Hematopoietic multipotent progenitor cell treated with erythropoietin and hydrocortisone succinate and interleukin-3 and kit ligand, for 8 days (in vitro differentiated cells): ENCODE measurements at places on chromosomes 6 and 20.
A peak's percentile ranks its signal among the peaks of the same experiment; 100 is the strongest.

DNA sequence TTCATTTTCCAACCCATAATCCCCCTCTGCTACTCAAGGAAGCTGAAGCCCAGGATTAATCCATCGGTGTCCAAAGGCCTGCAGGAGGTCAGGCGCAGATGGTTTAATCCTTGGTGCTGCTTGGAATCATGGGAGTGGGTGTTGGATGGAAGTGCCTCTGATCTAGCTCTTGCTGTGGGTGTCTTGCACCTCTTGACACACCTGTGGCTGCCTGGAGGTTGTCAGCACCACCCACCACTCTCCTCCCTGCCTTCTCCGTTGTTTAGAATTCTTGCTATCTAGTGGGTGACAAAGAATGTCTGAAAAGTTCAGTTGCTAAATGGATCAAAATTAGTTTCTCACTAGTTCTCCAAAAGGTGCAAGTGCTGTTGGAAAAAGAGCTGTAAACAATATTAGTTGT lies 1074.4 kb upstream of the FLRT3 start:
- no peak for DNase-seq

GRCh38 chr20:55488593-55488992 lies 516.7 kb downstream of the CBLN4 start:
- no peak for DNase-seq

DNA sequence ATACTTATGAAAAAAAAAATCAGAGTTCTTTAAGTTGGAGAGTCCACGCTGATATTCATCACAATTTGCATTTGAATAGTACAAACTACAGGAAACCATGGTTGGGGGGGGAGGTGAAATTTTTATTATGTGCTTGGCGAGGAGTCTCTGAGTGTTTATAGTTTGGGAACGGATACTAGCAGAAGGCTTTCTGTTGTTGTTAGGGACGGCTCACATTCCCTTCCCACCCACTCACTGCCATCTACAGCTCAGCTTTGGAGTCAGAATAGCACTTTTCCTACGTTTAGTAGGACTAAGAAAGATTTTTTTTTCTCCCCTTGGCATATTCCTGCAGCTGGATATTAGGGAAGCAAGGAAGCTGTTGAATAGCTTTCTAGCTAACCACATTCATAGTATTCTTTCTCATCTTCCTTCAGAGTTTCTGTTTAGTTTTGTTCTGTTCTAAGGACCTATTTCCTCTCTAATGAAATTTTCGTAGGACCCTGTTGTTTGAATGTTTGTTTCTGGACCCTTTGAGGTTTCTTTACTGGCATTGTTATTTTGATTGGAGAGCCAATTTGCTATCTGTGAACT lies 235.1 kb upstream of the ZNF217 start:
- DNase-seq, result no peak

DNA sequence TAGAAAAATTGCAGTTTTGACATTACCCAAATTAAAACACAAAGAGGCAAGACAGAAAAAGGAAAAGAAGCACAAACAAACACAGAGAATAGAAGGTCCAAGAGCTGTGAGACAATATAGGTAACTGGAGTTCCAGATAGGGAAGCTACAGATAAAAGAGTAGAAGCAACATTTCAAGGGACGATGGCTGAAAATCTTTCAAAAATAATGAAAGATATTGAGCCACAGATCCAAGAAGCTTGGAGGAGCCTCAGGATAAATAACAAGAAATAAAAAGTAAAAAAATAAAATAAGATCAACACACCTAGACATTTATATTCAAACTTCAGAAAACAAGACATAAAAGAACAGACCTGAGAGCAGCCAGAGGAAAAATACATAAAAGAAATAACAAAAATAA lies 164.9 kb downstream of the FNDC1 start:
- DNase-seq, result no peak

DNA sequence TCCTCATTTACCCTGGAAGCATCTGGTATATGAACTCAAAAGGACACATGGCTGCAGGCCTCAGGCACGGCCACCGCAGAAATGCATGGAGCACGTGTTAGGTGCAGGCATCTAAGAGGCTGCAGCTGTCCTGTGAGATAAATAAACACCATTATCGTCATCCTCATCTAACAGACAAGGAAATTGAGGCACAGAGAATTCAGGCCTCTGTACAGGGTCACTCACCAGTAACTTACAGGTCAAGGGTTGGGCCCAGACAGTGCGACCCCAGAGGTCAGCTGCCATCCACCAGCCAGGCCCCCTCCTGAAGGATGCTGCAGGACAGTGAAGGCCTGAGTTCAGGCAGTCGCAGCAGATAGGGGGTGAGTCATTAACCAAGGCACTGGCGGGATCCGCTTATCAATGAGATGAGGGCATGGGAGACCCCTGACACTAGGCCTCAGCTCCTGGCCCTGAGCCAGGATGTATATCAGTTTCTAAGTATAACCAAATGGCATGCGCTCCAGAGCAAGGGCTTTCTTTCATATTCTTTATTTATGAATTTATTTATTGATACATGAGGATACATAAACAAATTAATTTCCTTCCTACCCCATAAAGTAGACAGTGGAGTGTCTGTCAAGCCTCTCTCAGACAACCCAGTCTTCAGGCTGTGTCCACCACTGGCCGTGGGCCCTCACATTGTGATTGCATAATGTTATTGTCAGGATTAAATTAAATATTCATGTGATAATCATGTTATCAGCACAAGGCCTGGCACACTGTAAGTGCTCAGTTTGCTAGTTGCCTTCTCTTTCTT lies 316.9 kb downstream of the QKI start:
- DNase-seq, result peak; percentile 92

DNA sequence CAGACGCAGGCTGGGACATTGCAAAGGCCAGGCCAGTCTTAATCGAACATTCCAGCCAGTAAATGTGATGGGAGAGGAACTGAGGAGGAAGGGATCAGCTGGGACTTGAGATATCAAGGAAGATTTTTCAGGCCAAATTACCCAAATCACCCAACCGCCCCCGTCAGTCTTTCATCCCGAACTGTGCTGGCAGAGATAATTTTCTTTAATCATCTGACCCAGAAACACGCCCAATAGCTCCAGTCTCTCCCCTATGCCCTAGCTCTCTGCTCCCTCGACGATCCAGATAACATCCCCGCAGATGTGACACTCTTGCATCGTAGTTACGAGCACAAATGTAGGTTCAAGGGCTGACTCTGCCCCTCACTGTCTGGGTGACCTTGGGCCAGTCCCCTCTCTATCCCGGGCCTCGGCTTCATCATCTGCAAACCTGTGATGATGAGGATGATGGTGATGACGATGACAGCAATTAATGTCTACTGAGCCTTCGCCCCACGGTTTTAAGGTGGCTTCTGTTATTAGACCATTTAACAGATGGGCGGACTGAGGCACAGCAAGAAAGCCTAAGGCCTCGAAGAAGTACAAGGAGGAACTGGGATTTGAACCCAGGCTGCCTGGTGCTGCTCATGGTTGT lies 118.6 kb downstream of the PREX1 start:
- peak; percentile 90 for DNase-seq

GRCh38 chr6:56794421-56794820 lies 151.7 kb upstream of the DST start:
- DNase-seq, result no peak

DNA sequence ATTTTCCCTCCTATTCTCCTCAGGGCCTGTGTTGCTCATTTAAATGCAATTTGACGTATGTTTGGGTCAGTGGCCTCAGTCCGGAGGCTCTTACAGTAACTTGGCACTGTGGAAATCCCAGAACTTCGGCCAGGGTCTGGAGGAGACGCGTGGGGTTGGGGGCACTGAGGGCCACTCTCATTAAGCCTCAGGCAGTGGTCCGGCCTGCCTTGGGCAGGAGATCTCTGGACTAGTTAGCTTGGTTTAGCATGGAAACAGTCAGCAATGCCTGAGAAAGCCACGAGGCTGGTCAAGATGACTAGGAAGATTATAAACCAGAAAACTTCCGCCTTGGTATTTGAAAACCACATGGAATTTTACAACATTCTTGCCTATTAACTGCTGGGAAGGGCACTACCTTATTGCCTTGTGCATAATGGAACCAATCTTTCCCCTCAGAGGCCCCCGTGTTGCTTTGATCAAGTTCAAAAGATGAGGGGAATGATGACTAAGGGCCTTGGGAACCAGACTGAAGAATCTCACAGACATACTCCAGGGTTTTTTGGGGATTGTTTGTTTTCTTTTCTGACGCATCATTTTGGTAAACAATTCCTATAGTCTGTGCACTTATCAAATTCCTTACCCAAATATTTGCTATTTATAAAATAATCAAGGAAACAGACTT lies 206.0 kb upstream of the PREP start:
- no peak for DNase-seq

- DNase-seq, result peak; percentile 82
Measured at GRCh38 chr20:53750827-53751619, 157.4 kb upstream of the ZNF217 start.

- no peak for DNase-seq
Measured at GRCh38 chr6:23388086-23388783, 737.8 kb upstream of the NRSN1 start.

GRCh38 chr6:21225912-21226311 lies 367.6 kb upstream of the SOX4 start:
- DNase-seq, result no peak

DNA sequence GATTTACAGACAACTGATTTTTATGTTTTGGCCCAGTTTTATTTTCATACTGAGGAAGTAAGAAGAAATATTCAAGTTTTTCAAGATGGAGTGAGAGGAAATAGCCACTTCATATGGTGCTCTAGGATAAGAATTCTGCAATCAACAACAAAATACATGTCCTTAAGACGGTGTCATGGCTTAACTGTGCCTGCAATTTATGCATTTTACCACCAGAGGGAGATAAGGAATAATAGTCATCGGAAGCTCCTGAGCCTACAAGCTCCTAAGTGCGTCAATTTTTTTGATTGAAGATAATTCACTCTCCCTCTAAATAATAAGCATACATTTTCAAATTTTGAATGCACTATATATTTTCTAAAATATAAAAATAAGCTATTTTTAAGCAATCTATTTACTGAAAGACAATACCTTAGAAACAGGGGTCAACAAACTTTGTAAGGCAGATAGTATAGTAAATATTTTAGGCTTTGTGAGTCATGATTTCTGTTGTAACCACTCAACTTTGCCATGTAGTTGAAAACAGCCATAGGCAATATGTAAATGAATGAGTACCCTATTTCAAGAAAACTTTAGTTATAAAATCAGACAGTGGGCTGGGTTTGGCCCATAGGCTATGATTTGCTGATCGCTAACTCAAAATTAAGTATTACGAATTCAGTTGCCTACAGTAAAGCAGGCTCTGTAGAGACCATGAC lies 230.9 kb upstream of the DTNBP1 start:
- peak; percentile 77 for DNase-seq

- no peak for DNase-seq
Measured at GRCh38 chr6:119614138-119614537, 264.6 kb upstream of the MAN1A1 start.
